ENCODE measurements at places on chromosomes 12 and 14.

GRCh38 chr14:51581017-51581881 is 70.5 kb upstream of the FRMD6 start:
- DNase-seq, result no peak

DNA sequence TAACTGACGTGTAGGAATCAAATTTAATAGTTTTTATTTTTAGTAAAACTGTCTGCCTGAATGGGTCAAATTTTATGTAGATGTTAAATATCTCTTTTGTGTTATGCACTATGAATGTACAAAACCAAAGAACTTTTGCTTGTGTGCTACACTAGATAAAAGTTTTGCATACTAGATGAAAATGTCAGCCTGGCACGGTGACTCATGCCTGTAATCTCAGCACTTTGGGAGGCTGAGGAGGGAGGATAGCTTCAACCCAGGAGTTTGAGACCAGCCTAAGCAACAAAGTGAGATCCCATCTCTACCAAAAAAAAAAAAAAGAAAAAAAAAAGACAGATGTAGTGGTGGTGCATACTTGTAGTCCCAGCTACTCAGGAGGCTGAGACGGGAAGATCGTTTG is 11.1 kb downstream of the AEBP2 start:
- DNase-seq, result no peak

GRCh38 chr14:49206828-49207227 is 379.4 kb downstream of the RPS29 start:
- no peak for DNase-seq

DNA sequence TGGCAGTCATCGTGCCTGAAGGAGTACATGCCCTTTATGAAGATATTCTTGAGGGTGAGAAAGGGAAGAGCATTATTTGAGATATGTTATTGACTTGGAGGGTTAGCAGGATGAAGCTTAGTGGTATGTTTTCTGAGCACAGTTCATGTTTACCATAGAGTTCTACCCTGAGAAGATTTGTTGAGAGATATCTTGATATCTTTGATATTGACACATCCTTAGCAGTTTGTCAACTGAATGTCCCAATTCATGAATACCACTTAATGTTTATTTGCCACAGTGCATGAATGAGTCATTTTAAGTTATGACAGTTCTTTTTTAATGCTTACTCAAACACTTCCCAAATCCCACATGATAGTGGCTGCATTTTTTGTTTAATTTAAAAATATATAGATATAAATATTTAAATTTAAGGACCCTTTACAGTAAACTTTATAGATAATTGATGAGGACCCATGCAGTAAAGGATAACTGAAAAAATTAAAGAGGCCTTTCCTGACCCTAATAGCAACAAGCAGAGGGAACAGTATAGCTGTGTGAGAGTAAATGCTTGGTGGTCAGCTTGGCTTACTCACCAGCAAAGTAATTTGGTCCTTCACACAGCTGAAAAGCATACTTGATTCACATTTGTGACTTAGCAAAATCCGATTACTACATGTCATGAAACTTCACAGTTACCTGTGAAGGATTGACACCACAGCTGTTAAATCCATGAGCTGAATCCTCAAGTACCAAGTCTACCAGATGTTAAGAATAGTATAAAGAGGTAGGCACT is 25.8 kb downstream of the SLC39A9 start:
- no peak for DNase-seq

- DNase-seq, result no peak
Measured at GRCh38 chr12:105983622-105984320, 155.0 kb downstream of the NUAK1 start.

All from CD4-positive, alpha-beta T cell treated with Interferon alpha-2 for 1 hour (primary cell).